ENCODE measurements at places on chromosomes 5 and 9.

- DNase-seq: no peak
These were observed 8.9 kb downstream of the HAVCR1 start for GRCh38 chr5:157050050-157050449.

- DNase-seq: no peak
These were observed 423.5 kb upstream of the RGMB start for GRCh38 chr5:98349990-98350365.

GRCh38 chr5:3024554-3024953, 273.1 kb upstream of the IRX2 start:
- DNase-seq: no peak

DNA sequence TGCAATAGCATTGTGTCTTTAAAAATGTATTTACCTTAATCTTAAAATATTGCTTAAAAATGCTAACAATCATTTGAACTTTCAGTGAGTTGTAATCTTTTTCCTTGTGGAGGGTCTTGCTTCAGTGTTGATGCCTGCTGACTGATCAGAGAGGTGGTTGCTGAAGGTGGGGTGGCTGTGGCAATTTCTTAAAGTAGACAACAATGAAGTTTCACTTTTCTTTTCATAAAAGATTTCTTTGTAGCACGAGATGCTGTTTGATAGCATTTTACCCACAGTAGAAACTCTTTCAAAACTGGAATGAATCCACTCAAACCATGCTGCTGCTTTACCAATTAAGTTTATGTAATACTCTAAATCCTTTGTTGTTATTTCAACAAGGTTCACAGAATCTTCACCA, 50.8 kb downstream of the NR3C1 start:
- DNase-seq: no peak

- no peak for DNase-seq
These were observed 6.5 kb downstream of the CD74 start for GRCh38 chr5:150406103-150406722.

DNA sequence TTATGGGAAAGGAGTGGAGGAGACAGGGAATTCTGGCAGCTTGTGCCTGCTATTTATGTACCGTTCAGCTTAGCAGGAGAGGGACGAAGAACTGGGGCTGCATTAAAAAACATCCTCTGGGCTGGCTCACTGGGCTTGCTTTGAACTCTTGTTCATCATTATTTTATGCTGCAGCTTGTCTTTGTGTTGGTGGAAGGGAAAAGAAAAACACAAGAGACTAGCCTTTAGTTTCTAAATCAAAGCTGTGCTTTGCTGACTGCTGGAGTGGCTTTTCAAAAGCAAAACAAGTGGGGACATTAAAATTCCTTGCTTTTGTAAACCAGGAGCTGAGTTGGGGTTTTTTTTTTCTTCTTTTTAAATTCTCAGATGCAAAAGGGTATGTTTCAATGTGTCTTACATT, 5.9 kb upstream of the RGMB start:
- no peak for DNase-seq

GRCh38 chr9:121598965-121599871, 52.2 kb upstream of the DAB2IP start:
- DNase-seq: no peak

GRCh38 chr5:73637565-73637964, 11.6 kb downstream of the ARHGEF28 start:
- no peak for DNase-seq
